ENCODE measurements at places on chromosomes 16 and 17. TPM values are rescaled to one million over a fixed set of nuclear protein-coding genes. Genes with fewer than 3 reads are reported as not detected.

FNDC8 gene
- not detected for polyA plus RNA-seq

RNU2-1 gene
- not detected for polyA plus RNA-seq

PYY gene
- not detected for polyA plus RNA-seq

PHF12 gene
- 12.6 TPM for polyA plus RNA-seq

C16orf89 gene
- 356 TPM for polyA plus RNA-seq

LRRC36 gene
- polyA plus RNA-seq: 18.8 TPM

C17orf78 gene
- polyA plus RNA-seq: not detected

SPATA32 gene
- 0.40 TPM for polyA plus RNA-seq

KRT9 gene
- polyA plus RNA-seq: not detected

HDAC5 gene
- polyA plus RNA-seq: 29.6 TPM

PRSS27 gene
- 1.8 TPM for polyA plus RNA-seq

SULT1A1 gene
- polyA plus RNA-seq: 34.6 TPM

METTL16 gene
- polyA plus RNA-seq: 29.9 TPM

GRCh38 chr16:27690608-27691007 lies 140.7 kb downstream of the KATNIP start:
- H3K4me1 ChIP-seq: peaks cover 4% of the 10 kb centered on the region
- H3K27me3 ChIP-seq: no peaks in the 10 kb centered on the region
- no peaks in the 10 kb centered on the region for H3K36me3 ChIP-seq
- no peak overlapping the region for H3K4me3 ChIP-seq

DNA sequence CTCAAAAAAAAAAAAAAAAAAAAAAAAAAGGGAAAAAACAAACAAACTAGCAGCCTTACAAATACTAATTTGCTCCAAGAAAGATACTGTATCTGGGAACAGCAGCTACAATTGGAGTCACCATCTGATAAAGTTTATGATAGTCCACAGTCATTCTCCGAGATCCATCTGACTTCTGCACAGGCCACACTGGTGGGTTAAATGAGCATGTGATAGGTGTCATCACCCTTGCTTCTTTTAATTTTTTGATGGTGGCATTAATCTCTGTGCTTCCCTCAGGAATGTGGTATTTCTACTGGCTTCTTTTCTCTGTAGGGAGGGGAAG lies 49.6 kb downstream of the BCL7C start:
- H3K4me3 ChIP-seq: no peak overlapping the region
- no peak overlapping the region for H3K27ac ChIP-seq
- H3K4me1 ChIP-seq: no peaks in the 10 kb centered on the region

GRCh38 chr17:80456465-80457235 lies 19.8 kb downstream of the NPTX1 start:
- H3K4me3 ChIP-seq: no peak overlapping the region
- no peak overlapping the region for H3K27ac ChIP-seq
- peak; percentile 26 for DNase-seq
- H3K36me3 ChIP-seq: no peaks in the 10 kb centered on the region

DNA sequence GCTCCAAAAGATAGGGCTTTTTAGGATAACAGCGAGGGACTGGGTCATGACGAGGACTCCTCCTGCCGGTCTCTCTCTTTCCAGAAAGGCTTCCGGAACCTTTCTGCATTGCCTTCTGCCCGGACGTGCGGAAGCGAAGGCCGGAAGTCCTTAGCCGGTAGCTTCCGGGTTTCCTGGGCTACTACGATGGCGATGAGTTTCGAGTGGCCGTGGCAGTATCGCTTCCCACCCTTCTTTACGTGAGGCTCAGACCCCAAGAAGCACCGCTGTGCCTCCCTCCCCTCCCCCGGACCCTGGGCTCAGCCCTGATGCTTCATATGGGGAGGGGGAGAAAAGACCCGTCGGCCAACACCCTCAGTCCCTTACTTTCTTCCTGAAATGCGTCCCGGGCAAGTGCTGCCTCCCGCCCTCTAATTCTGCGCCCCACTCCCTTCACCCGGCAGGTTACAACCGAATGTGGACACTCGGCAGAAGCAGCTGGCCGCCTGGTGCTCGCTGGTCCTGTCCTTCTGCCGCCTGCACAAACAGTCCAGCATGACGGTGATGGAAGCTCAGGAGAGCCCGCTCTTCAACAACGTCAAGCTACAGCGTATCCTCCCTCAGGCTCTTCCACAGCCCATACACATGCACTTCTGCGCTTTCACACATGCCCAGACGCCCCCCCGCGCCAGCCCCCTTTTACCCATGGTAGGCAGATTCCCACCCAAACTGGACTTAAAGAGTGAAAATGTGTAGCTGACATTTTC lies at the start of gene VPS25:
Gene VPS25, plus strand, starts transcription at position 160 of the 746 bp plus-strand sequence. Its CDS starts 27 bp downstream, at position 187.
- H3K27ac ChIP-seq: peak within 1 kb of the TSS; percentile 89
- peaks cover 11% of the 10 kb centered on the region for H3K36me3 ChIP-seq
- no peaks in the 10 kb centered on the region for H3K27me3 ChIP-seq
- DNase-seq: peak; percentile 93
- no peaks in the 10 kb centered on the region for H3K4me1 ChIP-seq

- no peaks in the 10 kb centered on the region for H3K27me3 ChIP-seq
- no peak for DNase-seq
- no peak overlapping the region for H3K4me3 ChIP-seq
These were observed 20.7 kb upstream of the CCL5 start for GRCh38 chr17:35900708-35901480.

DNA sequence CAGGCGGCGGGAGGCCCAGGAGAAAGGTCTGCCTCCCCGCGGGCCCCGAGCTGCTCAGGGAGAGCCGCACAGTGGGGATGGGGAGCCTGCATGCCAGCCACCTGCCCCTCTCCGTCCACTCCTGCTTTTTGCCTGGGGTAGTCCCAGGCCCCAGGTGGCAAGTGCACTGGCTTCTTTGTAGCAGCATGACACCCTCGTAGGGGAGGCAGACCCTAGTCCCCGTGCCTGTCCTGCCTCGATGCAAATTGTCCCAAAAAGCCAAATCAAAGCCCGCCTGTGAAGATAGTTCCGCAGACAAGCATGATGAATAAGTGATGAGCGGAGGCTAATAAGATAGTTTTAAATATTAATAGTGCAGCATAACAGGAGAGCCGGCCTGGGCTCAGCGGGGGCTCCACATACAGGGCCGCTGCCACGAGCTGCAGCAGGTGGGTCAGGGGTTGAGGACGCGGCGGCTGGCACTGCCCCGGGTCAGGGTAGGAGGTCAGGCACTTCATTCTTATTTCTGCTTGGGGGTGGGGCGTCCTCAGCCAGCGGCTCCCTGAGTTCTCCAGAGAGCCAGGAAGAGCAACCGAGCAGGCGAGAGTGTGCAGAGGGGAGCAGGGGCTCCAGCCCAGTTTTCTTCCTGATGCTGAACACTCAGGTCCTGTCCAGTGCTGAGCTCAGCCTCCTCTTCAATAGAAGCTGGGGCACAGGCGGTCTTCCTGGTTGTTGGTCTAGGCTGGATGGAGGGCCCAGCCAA lies 26.8 kb downstream of the GINS2 start:
- no peak for DNase-seq
- peaks cover 67% of the 10 kb centered on the region for H3K36me3 ChIP-seq
- no peak overlapping the region for H3K4me3 ChIP-seq
- no peak overlapping the region for H3K27ac ChIP-seq
- no peaks in the 10 kb centered on the region for H3K27me3 ChIP-seq

DNA sequence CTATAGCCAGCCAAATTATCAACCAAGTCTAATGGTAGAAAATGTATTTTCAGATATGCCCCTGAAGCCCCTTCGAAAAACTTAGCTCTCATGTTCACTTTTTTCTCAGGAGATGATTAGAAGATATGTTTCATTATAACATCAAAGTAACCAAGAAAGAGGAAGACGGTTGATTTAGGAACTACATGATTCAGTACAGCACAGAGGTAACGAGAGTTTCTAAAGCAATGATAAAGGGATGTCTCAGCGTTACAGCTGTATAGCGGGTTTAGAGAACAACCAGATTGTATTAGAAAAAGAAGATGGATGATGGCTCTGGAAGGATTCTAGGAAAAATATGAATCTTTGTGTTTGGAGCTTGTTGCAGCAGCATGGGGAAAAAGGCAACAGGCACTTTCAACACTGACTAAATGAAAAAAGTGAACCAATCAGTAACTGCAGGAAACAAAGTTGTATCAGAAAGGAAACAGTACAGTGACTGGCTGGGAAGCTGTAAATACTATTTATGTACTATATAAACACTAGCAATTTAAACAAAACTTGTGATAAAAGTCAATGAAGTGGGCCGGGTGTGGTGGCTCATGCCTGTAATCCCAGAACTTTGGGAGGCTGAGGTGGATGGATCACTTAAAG lies 21.5 kb downstream of the MBTD1 start:
- no peaks in the 10 kb centered on the region for H3K27me3 ChIP-seq
- no peak for DNase-seq
- H3K4me1 ChIP-seq: no peaks in the 10 kb centered on the region
- no peaks in the 10 kb centered on the region for H3K36me3 ChIP-seq
- H3K27ac ChIP-seq: no peak overlapping the region

DNA sequence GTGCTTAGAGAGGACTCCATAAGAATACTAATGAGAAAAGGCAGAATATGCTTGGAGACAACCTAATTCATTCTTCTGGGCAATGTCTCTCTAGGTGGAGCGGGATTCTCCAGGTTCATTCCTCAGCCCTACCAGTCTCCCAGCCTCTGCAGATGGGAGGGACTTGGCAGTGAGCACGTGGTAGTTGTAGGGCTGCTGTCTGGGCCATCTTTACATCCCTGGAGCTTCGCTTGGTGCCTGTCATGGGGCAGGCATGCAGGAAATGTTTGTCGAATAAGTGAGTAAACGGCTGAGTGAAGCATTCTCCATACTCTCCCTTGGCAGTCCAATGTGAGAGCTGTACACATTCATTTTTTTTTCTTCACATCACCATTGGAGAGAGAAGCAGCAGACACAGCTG lies 387.5 kb downstream of the UTP18 start:
- DNase-seq: no peak
- H3K4me1 ChIP-seq: no peaks in the 10 kb centered on the region
- H3K4me3 ChIP-seq: no peak overlapping the region
- H3K27me3 ChIP-seq: no peaks in the 10 kb centered on the region

DNA sequence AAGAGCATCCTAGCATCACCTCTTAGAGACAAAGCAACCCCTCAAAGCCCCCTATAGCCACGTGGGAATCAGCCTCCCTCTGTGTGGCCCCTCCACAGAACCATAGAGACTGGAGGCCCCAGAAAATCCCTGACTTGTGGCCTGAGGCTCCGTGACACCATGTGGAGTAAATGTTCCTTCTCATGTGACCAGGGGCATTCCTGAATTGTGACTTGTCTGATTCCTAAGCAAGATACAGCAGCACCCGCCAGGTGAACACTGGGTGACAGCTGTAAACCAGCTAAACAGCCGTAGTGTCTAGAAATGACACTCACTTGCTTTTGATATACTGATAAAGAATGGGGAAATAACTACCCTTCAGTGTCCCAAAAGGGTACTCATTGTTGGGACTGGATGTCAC lies 79.0 kb downstream of the DYNLRB2 start:
- no peak for DNase-seq
- no peak overlapping the region for H3K27ac ChIP-seq
- H3K36me3 ChIP-seq: no peaks in the 10 kb centered on the region
- H3K27me3 ChIP-seq: no peaks in the 10 kb centered on the region

- no peaks in the 10 kb centered on the region for H3K4me1 ChIP-seq
- no peak overlapping the region for H3K27ac ChIP-seq
- peak; percentile 52 for DNase-seq
- H3K36me3 ChIP-seq: no peaks in the 10 kb centered on the region
- H3K27me3 ChIP-seq: no peaks in the 10 kb centered on the region
These were observed 392.9 kb upstream of the EEF2KMT start for GRCh38 chr16:5490499-5490898.

GRCh38 chr16:53611179-53611696 lies 92.4 kb downstream of the RPGRIP1L start:
- H3K27me3 ChIP-seq: no peaks in the 10 kb centered on the region
- H3K4me3 ChIP-seq: no peak overlapping the region
- no peak overlapping the region for H3K27ac ChIP-seq
- no peaks in the 10 kb centered on the region for H3K4me1 ChIP-seq
- H3K36me3 ChIP-seq: no peaks in the 10 kb centered on the region

- DNase-seq: no peak
- H3K27ac ChIP-seq: no peak overlapping the region
- H3K27me3 ChIP-seq: no peaks in the 10 kb centered on the region
- H3K4me3 ChIP-seq: no peak overlapping the region
- no peaks in the 10 kb centered on the region for H3K4me1 ChIP-seq
These were observed 13.8 kb downstream of the PSMD3 start for GRCh38 chr17:39994448-39994847.

- DNase-seq: no peak
- H3K27me3 ChIP-seq: no peaks in the 10 kb centered on the region
These were observed 13.3 kb downstream of the SNN start for GRCh38 chr16:11681556-11681955.

DNA sequence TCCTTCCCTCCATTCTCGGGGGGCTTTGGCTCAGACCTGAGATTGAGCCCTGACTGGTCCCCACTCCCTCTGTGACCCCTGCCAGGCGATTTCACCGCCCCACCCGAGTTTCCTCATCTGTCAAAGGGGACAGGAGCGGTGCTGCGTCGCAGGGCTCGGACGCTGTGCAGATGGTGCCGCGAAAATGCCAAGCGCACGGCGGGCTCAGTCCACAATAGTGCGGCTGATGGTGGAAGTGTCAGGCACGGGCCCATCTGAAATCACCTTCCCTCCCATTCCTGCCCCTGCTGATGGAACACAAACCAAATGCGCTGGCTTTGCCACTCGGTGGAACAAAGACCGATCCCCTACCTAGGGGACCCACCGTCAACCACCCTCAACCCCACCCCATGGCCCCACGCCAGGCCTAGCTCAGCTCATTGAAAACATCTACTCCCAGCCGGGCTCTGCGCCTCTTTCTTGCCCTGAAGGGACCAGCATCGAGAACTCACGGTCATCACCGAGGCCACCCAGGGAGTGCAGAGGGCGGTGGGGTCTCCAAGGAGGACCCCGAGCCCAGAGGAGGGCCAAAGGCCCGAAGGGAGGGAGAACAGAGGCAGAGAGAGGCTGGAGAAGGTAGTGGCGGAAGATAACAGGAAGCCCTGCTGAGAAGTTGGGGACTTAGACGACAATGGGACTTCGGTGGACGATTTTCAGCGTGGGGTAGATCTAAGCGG lies 1.4 kb downstream of the CARHSP1 start:
- peaks cover 9% of the 10 kb centered on the region for H3K4me1 ChIP-seq
- peak overlapping the region; percentile 66 for H3K4me3 ChIP-seq
- H3K27ac ChIP-seq: peak overlapping the region; percentile 67
- peak; percentile 59 for DNase-seq
- H3K36me3 ChIP-seq: no peaks in the 10 kb centered on the region
- H3K27me3 ChIP-seq: no peaks in the 10 kb centered on the region

GRCh38 chr17:37614823-37615222 lies 5.6 kb upstream of the SYNRG start:
- no peak overlapping the region for H3K27ac ChIP-seq
- DNase-seq: no peak
- no peak overlapping the region for H3K4me3 ChIP-seq
- H3K4me1 ChIP-seq: no peaks in the 10 kb centered on the region

DNA sequence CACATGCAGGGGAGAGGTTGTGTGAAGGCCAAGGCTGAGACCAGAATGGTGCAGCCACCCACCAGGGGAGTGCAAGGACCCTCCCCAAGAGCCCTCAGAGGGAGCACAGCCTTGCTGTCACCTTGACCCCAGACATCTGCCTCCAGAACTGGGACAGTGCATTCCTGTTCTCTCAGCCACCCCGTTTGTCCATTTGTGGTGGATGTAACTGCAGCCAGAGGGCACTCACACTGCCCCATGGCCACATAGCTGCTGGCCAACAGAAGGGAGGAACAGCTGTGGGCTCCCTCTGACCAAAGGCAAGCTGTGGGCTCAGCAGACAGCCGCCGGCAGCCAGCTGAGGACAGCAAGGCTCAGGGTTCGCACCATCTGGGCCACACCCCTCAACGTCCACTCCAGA lies 49.8 kb upstream of the KLHDC4 start:
- no peaks in the 10 kb centered on the region for H3K27me3 ChIP-seq
- no peaks in the 10 kb centered on the region for H3K4me1 ChIP-seq
